ENCODE measurements at places on chromosomes 12 and 14.

GRCh38 chr12:116719731-116720528 is 17.9 kb downstream of the SPRING1 start:
- DNase-seq: no peak

- DNase-seq: no peak
Observed at GRCh38 chr12:30134229-30134628, 350.5 kb upstream of the TMTC1 start.

- no peak for DNase-seq
Observed at GRCh38 chr14:89435892-89436656, 19.0 kb upstream of the FOXN3 start.

GRCh38 chr12:39831587-39832315 is 212.1 kb upstream of the ABCD2 start:
- no peak for DNase-seq

DNA sequence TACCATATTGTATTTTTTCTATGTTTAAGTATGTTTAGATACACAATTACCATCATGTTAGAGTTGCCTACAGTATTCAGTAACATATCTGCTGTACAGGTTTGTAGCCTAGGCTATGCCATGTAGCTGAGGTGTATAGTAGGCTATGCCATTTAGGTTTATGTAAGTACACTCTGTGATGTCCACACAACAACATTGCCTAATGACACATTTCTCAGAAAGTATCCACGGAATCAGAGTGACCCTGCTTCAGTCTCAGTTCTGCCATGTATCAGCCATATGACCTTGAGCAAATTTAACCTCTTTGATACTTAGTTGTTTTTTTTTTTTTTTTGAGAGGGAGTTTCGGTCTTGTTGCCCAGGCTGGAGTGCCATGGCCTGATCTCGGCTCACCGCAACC is 12.7 kb downstream of the SUSD6 start:
- DNase-seq: no peak

DNA sequence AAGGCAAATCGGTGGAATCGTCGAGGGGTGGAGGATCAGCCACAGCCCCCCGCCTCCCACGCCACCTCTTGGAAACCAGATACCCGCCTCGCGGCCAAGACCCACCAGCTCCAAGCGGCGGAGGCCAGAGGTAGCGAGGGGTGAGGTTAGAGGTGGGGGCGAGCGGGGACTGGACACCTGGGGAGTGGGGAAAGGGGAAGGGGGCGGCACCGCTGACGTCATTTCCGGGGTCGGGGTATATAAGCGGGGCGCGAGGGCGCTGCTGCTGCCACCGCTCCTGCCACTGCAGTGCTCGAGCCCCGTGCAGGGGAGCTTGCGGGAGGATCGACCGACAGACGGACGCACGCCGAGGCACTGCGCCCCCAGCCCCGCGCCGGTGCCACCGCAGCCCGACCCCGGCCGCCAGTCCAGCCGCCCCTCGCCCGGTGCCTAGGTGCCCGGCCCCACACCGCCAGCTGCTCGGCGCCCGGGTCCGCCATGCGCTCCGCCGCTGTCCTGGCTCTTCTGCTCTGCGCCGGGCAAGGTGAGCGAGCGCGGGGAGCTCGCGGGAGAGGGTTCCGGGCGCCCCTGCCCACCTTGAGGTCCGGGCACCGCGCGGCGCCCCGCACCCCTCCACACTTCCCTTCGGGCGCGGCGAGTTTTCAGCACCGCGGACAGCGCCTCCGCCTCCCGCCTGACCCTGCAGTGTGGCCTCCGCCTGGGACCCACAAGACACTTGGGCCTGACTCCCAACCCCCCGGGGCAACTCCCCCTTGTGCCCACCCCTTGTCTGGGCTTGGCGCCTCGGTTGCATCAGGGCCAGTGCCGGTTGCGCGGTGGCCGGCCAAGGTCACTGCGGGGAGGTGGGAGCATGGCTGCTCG is at the start of gene CHGA:
CHGA (plus strand) TSS at position 268 of the 861 bp plus-strand sequence; CDS start at position 478, 210 bp downstream.
- DNase-seq: peak; percentile 82

GRCh38 chr12:24229031-24229700 is 279.7 kb upstream of the SOX5 start:
- no peak for DNase-seq

- DNase-seq: no peak
Observed at GRCh38 chr12:102816816-102817434, 100.1 kb downstream of the PAH start.

DNA sequence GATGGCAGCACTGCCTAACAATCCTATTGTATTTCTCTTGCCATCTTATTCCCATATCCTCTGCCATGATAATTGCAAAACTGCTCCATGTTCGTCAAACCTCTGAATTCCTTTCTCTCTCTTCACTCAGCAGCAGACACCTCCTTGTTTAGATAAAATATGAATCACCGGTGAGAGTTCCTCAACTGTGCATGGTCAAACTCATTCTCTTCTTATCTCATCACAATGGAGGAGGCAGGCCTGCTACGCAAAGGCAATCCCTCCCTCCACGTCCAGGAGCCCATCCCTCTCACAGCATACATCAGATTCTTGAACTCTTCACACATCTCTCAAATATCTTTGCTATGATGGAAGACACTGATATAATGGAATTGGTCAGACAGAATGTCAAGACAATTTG is 90.1 kb upstream of the DAAM1 start:
- DNase-seq: no peak

DNA sequence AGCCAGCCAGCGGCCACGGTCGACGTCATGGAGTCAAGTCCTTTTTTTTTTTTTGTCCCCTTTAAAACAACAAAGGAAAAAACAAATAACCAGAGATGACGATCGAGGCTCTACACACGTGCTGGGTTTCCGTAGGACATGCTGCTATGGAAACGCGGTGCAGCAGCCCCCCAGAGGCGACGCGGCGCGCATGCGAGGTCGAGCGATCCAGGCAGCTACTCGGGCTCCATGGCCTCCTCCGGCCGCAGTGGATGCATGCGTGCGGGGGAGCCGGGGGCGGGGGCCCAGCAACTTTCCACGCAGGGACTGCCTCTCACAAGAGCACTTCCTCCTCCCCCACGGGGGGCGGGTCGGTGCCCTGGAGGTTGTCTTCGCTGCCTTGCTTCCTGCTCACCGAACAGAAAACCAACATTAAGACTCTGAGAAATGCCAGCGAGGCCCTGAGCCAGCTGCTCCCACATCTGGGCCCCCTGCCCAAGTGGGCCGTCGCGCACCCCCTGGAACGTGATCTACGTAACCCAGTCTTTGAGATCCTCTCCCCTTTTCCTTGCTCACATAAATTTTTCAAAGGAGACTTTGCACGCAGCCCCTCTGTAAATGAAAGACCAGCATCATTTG is 30.7 kb downstream of the P2RX4 start:
- peak; percentile 85 for DNase-seq

GRCh38 chr12:44058366-44058765 is 222.5 kb downstream of the TMEM117 start:
- DNase-seq: no peak

GRCh38 chr14:61950340-61950739 is 188.1 kb downstream of the SNAPC1 start:
- DNase-seq: no peak

GRCh38 chr14:71354801-71355200 is 447.5 kb downstream of the PCNX1 start:
- DNase-seq: no peak

DNA sequence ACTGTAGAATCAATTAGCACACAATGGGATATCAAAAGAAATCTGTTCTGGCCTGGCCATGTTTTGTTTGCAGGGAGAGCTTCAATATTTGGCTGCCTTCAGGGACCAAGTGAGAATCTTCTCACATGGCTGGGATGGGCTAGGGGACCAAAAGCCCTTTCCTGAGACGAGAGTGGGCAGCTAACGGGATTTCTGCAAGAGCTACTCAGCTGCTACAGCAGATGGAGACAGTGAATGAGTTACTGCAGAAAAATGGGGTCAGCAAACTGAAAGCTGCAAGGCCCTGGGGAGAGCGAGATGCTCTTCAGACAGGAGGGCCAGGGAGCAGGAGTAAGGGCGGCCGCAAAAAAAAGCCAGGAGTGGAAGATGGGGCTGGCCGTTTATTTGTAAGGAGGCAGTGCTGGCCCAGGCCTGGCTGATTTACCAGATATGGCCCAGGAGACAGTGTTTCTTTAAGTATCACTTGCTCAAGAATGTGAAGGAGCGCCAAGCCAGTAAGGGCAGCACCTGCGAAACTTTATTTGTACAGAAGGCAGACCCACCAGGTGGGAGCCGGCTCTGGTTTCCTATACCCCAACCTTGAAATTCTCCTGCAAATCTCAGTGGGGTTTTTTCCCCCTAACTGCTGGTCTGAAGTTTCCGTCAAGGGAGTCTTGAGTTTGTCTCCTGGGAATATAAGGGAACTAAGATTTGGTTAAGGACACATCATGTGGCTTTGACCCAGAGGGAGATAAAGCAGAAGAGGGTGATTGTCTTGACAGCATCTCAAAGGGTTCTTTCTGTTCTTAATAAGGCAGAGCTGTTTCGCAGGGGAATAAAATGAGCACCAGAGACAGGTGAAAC is 57.8 kb downstream of the SSH1 start:
- DNase-seq: no peak

DNA sequence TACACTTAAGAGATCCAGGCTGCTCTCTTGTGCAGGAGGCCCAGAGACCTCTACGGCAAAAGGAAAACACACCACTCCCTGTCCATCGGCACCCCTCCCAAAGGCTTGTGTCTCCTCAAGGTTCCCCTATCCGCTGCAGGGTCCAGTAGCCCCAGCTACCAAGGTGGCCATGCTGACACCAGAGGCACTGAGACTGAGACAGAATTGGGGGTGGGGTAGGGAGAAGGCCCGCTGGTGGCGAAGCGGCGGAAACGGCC is 590 bp downstream of the DDIT3 start:
- DNase-seq: peak; percentile 72

DNA sequence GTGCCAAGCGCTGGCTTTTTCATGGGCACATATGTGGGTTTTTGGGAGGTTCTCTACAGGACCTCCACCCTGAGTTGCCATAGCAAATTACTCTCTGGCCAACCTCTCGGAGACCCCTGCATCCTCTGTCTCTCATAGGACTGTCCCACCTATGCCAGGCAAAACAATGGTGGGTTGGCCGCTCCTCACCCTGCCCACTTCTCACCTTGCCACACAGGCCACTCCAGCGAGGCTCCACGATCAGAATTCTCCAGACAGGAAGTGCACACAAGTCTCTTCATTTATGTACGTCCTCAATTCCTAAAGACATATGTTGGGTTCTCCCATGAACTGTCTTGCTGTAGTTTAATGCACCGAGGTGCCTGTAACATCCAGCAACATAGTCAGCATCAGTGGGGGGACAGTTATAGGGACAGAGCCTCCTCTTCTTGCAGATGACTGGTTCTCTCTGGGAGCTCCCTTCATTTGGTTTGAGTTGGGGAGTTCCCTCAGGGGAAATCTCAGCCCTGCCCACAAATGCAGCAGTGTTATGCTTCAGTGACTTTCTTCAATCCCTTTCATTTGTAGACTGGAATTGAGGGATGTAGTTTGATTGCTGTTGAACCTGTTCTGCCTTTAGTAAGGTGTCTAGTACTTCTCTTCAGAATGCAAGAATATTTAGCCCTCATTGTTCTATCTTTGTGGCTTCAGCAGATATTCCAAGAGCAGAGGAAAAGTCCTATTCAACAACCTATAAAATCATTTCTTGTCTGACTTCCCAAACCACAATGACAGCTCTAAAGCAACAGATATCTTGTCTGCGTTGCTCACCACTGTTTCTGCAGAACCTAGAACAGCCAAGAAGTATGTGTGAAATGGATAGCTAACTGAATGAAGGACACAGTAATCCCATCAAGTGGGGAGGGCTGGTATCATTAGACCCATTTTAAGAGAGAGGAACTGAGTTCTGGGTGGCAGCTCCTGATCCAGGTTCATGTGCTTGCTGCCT is 2.8 kb upstream of the LTBP2 start:
- DNase-seq: no peak

DNA sequence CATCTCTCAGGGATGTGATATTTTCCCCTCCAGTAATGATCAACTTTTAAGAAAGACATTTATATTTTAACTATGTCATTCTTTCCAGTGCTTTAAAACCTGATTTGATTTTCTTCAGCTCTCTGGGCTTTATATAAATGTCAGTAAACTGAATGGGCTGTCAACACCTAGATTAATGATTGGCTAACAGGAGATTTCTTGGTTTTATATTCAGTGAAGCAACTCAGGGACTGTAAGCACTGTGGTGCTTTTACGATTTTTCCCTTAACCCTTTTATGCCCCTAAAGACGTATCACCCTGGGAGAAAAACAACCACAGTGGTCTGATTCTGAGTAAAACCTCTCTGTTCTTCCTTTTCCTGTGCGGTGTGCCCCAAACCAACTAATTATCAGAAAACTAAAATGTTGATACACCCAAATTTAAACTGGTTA is 38.0 kb downstream of the PTGER2 start:
- DNase-seq: no peak

GRCh38 chr12:56632701-56633467 is 2.8 kb upstream of the BAZ2A start:
- DNase-seq: no peak

DNA sequence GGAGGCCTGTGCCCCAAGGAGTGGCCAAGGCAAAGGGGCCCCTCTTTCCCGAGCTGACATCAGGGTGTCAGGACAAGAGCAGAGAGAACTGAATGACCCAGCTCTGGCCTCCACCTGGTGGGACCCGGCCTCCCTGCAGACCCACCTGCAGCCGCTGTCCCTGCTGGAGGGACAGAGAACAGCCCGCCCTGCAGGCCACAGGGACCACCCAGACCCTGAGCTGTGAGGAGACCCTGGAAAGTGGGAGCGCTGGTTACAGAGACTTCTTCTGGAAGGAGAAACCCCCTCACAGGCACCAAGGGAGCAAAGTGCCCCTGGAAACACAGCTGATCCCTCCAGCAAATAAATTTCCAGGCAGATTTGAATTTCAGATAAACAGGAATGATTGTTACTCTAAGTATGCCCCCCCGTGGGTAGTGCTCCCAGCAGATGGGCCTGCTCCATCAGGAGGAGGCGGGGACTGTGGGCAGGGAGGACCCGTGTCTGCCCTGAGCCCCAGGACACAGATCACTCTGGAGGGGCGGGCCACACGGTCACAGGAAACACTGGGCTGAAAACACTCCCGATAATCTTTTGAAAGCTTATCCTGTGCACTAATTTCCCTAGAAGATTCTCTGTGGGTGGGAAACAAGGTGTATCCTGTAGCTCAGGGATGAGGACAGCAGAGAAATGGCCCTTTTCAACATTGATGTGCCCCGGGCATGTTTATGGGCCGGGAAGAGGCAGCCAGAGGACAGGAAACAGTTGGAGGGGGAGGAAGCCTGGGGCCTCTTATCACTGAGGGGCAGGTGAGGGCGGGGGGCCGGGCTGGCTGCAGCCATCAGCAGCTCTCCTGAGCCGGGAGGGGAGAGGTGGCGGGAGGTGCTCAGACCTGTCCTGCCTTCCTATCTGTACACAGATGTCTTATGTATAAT is 276.0 kb downstream of the ADGRD1 start:
- no peak for DNase-seq

- DNase-seq: no peak
Observed at GRCh38 chr12:98644433-98644711, 216 bp downstream of the IKBIP start.

GRCh38 chr14:95703805-95704204 is 10.1 kb downstream of the TCL1A start:
- no peak for DNase-seq

- DNase-seq: no peak
Observed at GRCh38 chr14:71388862-71389261, 481.6 kb downstream of the PCNX1 start.
